ENCODE measurements at places on chromosomes 7 and 10.

- no peak for DNase-seq
These were observed 59.1 kb downstream of the JAZF1 start for GRCh38 chr7:28121496-28121895.

DNA sequence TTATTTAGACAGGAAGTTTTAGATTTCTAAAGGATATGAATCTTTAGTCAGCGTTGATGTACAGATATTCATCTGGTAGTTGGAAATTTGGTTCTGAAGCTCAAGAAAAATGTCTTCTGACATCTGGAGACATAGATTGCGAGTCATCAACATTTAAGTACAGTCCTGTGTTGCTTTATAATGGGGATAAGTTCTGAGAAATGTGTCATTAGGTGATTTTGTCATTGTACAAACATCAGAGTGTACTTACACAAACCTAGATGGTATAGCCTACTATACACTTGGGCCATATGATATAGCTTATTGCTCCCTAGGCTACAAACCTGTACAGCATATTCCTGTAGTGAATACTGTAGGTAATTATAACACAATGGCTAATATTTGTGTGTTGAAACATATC, 49.6 kb upstream of the UBN2 start:
- DNase-seq: no peak

DNA sequence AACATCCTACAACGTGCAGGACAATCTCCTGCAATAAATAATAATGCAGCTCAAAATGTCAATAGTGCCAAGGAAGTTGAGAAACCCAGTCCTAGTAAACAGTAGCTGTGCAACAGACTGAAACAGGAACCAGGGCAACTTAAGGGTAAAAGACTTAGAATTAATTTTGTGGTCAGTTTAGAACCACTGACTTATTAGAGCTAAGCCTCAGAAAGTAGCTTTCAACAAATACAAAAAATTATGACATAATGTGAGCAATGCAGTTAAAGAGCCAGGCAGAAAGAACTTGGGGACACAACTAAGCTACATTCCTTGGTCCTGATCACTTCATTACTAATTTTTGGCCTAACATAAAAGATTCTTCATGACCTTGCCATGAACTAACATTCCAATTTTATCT, 195.4 kb downstream of the MACC1 start:
- DNase-seq: no peak

- DNase-seq: no peak
These were observed 593 bp upstream of the PILRA start for GRCh38 chr7:100372694-100373093.

- no peak for DNase-seq
These were observed 51.7 kb upstream of the CAMK2B start for GRCh38 chr7:44377134-44377463.

All from CMK (cell line).